ENCODE measurements at places on chromosomes 5 and 9. TPM values are rescaled to one million over a fixed set of nuclear protein-coding genes. Genes with fewer than 3 reads are reported as not detected.

The ZNF366 gene
- total RNA-seq: not detected

The PCDHGC3 gene
- 21.9 TPM for total RNA-seq

The CD274 gene
- total RNA-seq: 29.4 TPM

The PDLIM7 gene
- 70.4 TPM for total RNA-seq

The PITX1 gene
- total RNA-seq: 10.3 TPM

The GPX3 gene
- total RNA-seq: 0.28 TPM

The HAND1 gene
- not detected for total RNA-seq

The UNC13B gene
- 14.3 TPM for total RNA-seq

The SURF2 gene
- 9.9 TPM for total RNA-seq

The LCP2 gene
- total RNA-seq: not detected

GRCh38 chr5:69492923-69493395 is 369 bp downstream of the OCLN start:
- H3K4me1 ChIP-seq: peaks cover 6% of the 10 kb centered on the region
- H3K36me3 ChIP-seq: no peaks in the 10 kb centered on the region
- H3K27ac ChIP-seq: no peak overlapping the region
- peak overlapping the region; percentile 55 for H3K4me3 ChIP-seq

DNA sequence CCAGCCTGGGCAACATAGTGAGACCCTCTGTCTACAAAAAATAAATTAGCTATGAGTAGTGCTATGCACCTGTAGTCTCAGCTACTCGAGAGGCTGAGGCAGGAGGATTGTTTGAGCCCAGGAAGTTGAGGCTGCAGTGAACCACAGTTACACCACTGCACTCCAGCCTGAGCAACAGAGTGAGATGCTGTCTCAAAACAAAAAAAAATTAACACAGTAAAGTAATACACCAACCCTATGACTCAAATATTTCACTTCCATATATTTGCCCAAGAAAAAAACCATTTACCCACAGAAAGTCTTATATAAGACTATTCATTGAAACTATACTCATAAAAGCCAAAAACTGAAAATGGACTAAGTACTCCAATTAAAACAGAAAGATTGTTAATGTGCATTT is 16.2 kb downstream of the SMIM23 start:
- H3K4me1 ChIP-seq: no peaks in the 10 kb centered on the region
- peaks cover 23% of the 10 kb centered on the region for H3K27me3 ChIP-seq
- no peak overlapping the region for H3K4me3 ChIP-seq
- H3K27ac ChIP-seq: no peak overlapping the region
- DNase-seq: no peak

DNA sequence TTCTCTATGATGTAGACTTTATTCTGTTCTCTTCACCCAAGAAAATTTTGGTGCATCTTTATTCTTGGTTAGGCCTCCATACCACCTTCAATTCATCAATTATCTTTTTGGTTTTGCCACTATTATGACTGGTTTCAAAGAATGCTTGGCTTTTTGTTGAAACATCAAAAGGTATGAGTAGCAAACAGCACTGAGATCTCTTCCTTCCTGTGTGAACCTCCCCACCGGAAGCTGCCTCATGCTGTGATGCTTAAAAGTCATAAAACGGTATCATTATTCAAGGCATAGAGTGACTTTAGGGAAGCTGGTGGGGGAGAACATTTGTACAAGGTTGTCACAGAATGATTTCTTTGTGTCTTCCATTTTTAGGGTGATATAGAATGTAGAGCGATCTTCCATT is 70.6 kb downstream of the IQGAP2 start:
- H3K4me1 ChIP-seq: no peaks in the 10 kb centered on the region
- no peak overlapping the region for H3K27ac ChIP-seq
- no peaks in the 10 kb centered on the region for H3K36me3 ChIP-seq
- no peaks in the 10 kb centered on the region for H3K27me3 ChIP-seq
- no peak overlapping the region for H3K4me3 ChIP-seq
- DNase-seq: no peak

DNA sequence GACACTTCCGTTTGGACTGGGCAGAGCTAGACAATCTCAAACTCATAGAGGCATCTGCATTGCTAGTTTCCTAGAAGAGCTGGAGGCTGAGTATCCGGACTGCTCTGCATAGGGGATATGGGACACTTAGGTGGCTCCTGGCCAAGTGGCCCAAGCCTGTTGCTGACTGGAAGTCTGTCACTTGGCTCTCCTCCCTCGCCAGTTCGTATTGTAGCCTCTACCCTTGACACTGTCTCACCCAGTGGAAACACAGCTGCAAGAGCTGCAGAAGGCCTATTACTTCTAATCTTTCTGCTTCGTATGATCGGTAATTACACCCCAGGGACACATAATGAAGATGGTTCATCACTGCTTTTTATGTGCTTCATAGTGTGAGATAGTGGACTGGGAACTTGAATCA is 34.7 kb downstream of the ITGA1 start:
- peaks cover 5% of the 10 kb centered on the region for H3K4me1 ChIP-seq
- peaks cover 2% of the 10 kb centered on the region for H3K36me3 ChIP-seq
- H3K27ac ChIP-seq: no peak overlapping the region
- H3K27me3 ChIP-seq: no peaks in the 10 kb centered on the region
- no peak overlapping the region for H3K4me3 ChIP-seq
- no peak for DNase-seq

DNA sequence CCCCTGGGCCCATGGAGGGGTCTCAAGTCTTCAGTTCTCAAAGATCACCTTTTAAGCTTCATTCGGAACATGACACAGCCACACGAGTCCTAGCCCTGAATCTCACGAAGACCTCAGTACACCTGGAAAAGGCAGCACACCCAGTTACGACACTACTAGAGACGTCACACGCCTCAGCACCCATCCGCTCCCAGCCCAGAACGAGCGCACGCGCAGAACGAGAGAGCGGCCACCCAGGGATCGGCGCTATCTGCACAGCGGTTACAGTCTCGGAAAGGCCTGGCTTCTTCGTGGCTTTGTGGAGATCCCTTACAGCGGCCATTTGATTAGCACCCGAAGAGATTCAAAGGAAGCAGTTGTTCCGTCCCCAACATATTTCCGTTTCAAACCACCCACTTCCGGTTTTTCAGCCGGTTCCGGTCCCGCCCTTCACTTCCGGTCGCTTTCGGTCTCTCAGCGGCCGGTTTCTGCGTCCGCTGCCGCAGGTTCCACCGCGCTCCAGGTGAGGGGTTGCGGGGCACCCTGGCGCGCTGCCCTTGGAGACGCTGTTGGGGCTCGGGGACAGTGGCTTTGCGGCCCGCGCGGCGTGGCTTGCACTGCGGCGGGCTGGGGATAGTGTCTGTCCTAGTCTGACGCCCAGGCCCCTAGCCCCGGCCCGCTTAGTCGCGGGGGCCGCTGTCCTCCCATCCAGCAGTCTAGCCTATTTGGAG is at the start of gene UBLCP1:
Gene UBLCP1, plus strand, starts transcription at position 432 of the 710 bp plus-strand sequence. CDS start 5,626 bp downstream, outside the sequence.
- H3K27me3 ChIP-seq: no peaks in the 10 kb centered on the region
- peak within 1 kb of the TSS; percentile 64 for H3K4me3 ChIP-seq
- DNase-seq: peak; percentile 73
- no peaks in the 10 kb centered on the region for H3K36me3 ChIP-seq

GRCh38 chr9:23412458-23412857 is 413.6 kb downstream of the ELAVL2 start:
- no peaks in the 10 kb centered on the region for H3K27me3 ChIP-seq
- no peak for DNase-seq
- H3K36me3 ChIP-seq: no peaks in the 10 kb centered on the region
- H3K4me3 ChIP-seq: no peak overlapping the region
- no peak overlapping the region for H3K27ac ChIP-seq

DNA sequence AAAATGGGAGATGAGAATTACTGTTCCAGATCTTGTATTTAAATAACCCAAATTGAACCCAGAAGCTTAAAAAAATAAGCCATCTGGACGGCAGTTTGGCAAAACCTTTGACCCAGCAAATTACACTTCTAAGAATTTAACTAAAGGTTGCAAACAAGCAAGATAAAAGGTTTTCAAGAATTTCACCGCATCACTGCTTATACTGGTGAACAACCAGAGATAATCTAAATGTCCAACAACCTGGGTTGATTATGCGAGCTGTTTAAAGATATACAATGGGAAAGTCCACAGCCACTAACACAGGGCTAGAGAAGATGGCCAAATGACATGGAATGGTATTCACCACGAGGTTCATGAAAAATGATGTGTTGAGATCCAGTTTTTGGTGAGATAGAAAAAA is 149.3 kb downstream of the GNAQ start:
- no peak overlapping the region for H3K4me3 ChIP-seq
- peaks cover 6% of the 10 kb centered on the region for H3K4me1 ChIP-seq
- H3K27ac ChIP-seq: no peak overlapping the region
- H3K36me3 ChIP-seq: no peaks in the 10 kb centered on the region
- H3K27me3 ChIP-seq: no peaks in the 10 kb centered on the region

- no peaks in the 10 kb centered on the region for H3K36me3 ChIP-seq
- no peaks in the 10 kb centered on the region for H3K4me1 ChIP-seq
- no peak overlapping the region for H3K27ac ChIP-seq
- H3K27me3 ChIP-seq: peaks cover 7% of the 10 kb centered on the region
- no peak for DNase-seq
Observed at GRCh38 chr5:133749331-133749985, 137.1 kb upstream of the FSTL4 start.

DNA sequence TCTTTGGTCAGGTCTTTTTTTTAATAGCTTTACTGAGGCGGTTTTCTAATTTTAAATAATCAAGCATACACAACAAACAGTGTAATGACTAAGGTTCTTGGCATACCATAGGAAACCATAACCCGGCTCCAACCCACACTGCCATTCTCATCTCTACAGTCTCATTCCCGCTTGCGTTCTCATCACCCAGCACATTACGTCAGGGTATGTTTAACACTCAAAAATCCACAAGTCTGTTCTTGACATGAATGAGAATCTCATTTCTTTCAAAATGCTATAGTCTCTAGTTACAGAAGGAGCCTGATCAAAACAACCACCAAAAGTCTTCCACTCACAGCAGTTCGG is 505 bp downstream of the C5orf34 start:
- DNase-seq: peak; percentile 87
- peak overlapping the region; percentile 44 for H3K27ac ChIP-seq
- no peaks in the 10 kb centered on the region for H3K36me3 ChIP-seq
- no peaks in the 10 kb centered on the region for H3K27me3 ChIP-seq
- H3K4me1 ChIP-seq: no peaks in the 10 kb centered on the region

GRCh38 chr9:133142684-133143622 is 20.8 kb downstream of the GBGT1 start:
- no peak for DNase-seq
- no peak overlapping the region for H3K4me3 ChIP-seq
- H3K4me1 ChIP-seq: peaks cover 15% of the 10 kb centered on the region
- H3K27me3 ChIP-seq: no peaks in the 10 kb centered on the region
- no peaks in the 10 kb centered on the region for H3K36me3 ChIP-seq

DNA sequence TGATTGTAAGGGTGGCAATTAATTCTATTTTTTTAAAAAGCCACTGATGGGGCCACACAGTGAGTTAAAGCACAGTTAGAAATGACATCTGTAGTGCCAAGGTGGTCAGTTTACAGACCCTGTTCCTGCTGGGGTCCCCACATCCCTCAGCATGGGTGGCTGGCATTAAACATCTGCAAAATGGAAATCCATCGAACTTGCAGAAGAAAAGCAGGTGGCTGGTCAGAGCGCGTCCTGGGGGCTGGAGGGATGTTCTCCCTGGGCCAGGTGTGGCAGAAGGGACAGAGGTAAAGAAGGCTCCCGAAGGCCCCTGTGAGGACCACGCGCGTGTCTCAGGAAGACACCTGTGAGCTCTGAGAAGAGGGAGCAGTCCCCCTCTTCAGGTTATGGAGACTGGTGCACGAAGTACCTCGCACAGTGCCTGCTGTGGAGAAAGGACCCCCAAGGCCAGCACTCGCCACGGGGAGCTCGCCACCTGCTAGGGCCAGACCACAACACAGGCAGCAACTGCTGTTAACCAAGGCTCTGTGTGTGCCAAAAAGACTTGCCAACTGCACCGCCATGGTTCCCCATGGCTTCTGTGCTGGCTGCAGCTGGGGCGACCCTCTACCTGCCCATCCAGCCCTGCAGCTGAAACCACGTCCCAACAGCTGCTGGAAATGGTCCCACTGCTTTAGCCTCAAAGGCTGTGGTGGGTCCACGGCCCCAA is 65.2 kb downstream of the RASGEF1C start:
- H3K36me3 ChIP-seq: no peaks in the 10 kb centered on the region
- DNase-seq: no peak
- no peak overlapping the region for H3K27ac ChIP-seq
- H3K4me3 ChIP-seq: no peak overlapping the region
- peaks cover 19% of the 10 kb centered on the region for H3K27me3 ChIP-seq
- H3K4me1 ChIP-seq: no peaks in the 10 kb centered on the region

DNA sequence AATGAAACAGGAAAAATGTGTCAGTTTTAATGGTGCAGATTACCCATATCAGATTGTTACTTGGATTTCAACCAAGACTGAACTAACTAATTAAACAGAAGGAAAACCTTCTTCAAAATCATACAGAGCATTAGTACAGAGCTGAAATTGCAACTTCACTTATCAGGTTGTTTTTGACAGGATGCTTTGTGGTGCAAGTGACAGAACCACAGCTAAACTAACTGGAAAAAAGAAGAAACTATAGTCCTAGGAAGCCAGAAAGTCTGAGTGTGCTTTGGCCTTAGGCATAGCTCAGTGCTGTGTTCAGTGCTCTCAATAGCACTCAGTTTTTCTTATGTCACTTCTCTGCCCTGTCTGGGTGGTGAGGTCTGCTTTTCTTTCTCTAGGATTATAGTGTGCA is 267.4 kb downstream of the CHSY3 start:
- H3K27me3 ChIP-seq: no peaks in the 10 kb centered on the region
- no peaks in the 10 kb centered on the region for H3K36me3 ChIP-seq
- no peak for DNase-seq
- no peak overlapping the region for H3K27ac ChIP-seq

DNA sequence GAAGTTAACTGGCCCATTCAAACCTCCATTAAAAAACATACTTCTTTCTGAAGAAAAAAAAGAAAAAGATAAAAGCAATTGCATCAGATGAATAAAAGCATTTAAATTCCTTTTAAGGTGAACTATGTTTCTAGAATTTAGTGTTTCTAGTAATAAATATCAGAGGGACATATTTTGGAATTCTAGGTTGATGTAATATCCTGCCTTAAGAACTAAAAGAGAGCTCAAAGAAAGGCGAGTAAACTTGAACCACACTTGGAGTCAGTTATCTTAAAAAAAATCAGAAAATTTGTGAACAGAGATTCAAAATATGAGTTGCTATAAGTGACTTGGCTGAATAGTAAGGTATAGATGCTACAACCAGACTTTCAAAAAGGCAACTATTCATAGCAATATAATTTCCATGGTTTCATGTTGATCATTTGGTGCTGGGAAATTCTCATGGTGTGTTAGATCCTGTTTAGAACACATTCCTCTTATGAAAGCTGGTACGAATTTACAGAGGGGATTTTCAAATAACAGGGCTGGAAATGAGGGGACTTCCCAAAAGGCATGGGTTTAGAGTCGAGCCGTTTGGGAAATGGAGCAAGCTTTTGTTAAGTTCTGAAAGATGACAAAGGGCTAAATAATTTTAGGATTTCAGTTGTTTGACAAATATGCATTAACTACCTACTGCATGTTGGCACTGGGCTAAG is 37.6 kb upstream of the RAI14 start:
- no peaks in the 10 kb centered on the region for H3K36me3 ChIP-seq
- peaks cover 2% of the 10 kb centered on the region for H3K4me1 ChIP-seq
- DNase-seq: no peak
- no peaks in the 10 kb centered on the region for H3K27me3 ChIP-seq
- H3K27ac ChIP-seq: no peak overlapping the region
